OCI-LY7 (cell line): ENCODE measurements at places on chromosomes 12 and 14.

DNA sequence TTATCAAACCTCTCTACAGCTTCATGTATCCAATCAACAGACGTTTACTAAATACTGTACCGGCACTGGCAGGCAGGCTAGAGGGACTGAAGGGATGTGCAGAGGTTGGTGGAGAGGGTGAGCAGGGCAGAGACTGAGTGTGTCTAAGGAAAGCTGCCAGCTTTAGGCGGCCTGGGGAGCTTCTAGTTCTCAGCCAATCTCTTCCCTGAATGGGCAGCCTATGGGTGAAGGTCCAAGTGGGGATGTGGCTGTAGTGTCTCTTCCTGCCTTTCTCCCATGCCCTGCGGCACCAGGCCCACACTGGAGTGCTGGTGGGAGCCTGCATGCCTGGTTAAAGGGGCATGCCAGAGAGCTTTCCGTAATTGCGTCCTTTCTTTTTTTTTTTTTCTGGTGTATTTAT, 239.8 kb downstream of the CACNA1C start:
- no peak for DNase-seq

- DNase-seq: no peak
These were observed 260.1 kb downstream of the C12orf75 start for GRCh38 chr12:105590571-105590970.

GRCh38 chr14:60632257-60632656, 17.0 kb downstream of the SIX1 start:
- no peak for DNase-seq

DNA sequence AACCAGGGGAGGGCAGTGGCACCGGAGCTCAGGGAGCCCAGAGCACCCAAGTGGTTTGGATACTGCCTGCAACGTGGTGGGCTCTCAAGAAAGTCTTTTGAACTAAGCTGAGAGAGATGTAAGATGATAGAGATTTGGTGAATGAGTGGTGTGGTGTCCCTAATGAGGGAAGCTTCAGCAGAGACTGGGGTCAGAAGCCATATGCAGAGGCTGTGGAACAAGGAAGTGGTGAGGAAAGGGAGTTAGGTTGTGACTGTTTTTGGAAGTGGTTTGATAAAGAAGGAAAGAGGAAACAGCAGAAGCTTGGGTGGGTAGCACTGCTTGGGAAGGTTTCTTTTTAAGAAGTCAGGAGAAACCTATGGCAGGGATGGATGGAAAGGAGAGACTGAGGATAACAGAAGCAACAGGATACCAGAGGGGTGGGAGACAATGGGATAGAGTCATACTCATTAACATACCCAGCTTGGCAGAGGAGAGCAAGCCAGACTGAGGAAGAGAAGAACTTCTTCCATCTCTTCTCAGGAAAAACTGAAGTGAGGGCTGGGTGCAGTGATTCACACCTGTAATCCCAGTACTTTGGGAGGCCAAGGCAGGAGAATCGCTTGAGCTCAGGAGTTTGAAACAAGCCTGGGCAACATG, 24.1 kb downstream of the SLC4A8 start:
- DNase-seq: no peak

GRCh38 chr14:52377940-52378339, 63.8 kb downstream of the PTGER2 start:
- peak; percentile 4 for DNase-seq

GRCh38 chr12:32681272-32681671, 2.2 kb downstream of the DNM1L start:
- no peak for DNase-seq

DNA sequence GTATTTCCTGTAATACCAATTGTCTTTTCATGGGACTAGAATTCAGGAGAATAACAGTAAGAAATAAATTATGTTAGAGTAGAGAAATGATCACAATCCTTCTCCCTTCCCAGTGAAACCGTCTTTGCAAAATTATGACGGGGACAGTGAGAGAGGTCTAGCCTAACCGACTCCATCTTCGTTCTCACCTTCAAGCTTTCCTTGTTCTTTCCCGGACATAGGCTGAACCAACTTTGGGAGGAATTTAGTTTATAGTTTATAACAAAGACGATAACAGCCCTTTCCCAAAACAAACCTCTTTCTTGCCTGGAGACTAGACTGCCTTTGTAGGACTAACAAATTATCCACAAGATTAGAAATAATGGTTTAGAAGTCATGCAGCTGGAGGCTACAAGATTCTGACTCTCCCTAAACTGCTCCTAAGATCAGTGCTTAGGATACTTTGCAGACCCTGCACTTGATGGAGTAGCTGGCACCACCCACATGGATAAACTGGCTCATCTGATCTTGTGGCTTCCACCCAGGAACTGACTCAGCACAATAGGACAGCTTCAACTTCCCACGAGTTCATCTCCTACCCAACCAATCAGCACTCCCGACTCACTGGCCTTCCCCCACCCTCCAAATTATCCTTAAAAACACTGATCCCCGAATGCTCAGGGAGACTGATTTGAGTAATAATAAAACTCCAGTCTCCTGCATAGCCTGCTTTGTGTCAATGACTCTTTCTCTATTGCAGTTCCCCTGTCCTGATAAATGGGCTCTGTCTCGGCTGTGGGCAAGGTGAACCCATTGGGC, 521.2 kb upstream of the TBX3 start:
- no peak for DNase-seq

DNA sequence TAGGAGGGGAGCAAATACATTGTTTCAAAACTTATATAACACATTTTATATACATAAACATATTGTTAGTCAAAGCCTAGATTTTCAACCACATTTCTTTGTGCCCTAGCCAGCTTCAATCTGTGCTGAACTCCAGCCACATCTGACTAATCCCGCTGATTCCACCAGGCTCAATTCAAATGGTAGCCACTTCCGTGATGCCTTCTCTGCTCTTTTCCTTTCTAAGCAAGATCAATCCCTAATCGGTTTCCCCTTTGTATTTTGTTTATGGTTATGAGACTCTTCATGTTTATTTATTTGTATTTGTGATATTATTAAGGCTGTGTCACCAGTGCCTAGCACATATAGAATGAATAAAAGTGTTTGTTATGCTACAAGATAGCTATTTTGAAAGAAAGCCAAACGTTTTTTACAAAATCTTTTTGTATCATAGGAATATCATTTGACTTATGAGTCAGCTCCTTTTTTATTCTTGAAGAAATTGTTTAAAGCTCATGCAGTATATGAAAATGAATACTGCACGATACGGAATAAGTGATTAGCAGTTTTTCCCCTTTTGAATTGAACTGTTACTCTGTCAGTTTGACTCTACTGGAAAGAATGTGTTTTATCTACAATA, 110.2 kb downstream of the PLEKHA5 start:
- no peak for DNase-seq

- peak; percentile 7 for DNase-seq
These were observed 101.4 kb upstream of the FKBP4 start for GRCh38 chr12:2693244-2693860.

- peak; percentile 90 for DNase-seq
These were observed 458 bp upstream of the HOXC4 start for GRCh38 chr12:54053003-54053750.

DNA sequence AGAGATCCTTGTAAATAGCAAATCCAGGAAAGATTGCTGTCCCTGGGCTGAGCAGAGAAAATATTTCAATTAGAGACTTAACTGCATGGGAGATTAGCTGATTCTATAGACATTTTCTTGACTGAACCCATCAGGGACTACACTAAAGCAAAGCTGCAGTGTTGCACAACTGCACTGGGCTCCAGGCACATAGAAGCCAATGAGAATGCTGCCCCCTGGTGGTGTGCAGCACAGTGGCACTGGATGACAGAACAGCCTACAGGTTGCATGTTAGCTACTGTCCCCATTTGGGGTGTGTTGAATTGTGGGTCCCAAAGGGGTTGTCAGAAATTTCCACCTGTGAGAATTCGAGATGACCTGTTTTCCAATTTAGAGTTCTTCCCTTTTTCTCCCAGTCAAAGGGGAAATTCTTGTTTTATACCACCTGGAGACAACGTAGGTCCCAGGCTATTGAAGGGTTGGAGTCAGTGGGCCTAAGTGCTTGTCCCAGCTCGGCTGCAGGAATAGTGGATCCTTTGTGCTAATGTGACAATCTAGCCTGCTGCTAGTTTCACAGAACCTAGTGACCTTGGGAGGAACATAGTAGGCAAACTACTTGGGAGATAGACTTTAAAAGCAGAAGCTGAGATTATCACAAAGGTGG, 114.7 kb downstream of the SLC8A3 start:
- DNase-seq: peak; percentile 54

DNA sequence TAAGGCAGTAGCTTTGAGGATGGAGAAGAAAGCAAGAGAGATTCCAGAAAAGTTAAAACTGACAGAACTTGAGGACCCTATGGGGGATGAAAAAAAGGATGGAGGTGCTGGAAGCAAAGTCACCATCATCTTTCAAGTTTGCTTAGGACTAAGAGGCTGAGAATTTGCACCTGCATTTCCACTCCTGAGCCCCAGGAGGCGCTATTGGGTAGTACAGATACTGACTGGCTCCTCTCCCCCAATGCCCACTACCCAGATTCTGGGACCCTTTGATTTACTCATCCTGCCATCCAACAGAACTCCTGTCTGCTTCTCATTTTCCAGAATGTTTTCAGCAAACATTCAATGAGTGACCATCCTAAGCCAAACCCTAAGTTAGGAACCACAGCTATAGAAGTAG, 34.0 kb upstream of the CMKLR1 start:
- no peak for DNase-seq

GRCh38 chr12:22366181-22366580, 31.7 kb upstream of the ST8SIA1 start:
- DNase-seq: no peak

DNA sequence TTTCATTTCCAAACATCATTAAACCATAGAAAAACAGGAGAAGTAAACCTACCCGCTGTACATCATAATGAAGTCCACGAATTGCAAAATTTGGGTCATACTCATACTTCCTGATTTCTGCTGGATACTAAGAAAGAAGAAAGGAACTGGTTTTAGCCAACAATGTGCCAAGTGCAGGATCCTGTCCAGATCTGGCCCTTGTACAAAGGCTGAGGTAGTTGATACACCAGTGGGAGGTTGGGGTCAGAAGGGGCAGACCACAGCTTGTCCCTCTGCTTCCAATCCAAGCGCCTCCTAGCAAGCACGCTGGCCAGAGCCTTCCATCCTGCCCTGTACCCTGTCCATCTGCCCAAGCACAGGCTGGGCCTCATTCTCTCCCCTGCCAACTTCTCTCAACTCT, 34.2 kb downstream of the NT5DC3 start:
- DNase-seq: no peak

DNA sequence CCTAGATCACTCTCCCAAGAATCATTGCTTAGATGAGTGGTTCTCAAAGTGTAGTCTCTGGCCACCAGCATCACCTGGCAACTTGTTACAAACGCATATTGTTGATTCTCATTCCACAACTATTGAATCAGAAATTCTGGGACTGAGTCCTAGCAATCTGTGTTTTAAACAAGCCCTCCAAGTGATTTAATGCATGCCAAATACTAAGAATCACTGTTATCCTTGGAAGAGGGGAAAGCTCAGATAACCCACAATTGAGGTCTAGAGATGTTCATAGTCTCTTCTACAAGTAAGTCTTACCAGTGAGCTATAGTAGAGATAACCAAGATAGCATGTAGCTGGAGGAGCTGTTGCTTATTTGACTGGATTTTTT, 666.6 kb downstream of the DIO2 start:
- no peak for DNase-seq

GRCh38 chr12:116650585-116651087, 87.2 kb downstream of the SPRING1 start:
- no peak for DNase-seq

DNA sequence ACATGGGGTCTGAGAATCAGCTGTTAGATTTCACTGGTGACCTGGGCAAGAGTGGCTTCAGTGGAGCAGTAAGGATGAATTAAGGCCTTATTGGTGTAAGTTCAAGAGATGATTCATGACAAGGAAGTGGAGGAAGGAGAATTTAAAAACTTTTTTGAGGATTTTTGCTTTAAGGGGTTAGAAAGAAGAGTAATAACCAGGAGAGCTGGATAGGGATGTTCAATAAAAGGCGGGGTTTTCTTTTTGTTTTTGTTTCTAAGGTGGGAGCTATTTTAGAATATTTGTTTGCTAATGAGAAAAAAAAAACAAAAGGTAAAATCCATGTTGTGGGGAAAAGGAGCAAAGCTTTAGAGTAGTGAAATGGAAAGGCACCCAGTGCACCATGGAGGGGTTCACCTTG, 15.2 kb upstream of the TUBA1B start:
- DNase-seq: no peak

DNA sequence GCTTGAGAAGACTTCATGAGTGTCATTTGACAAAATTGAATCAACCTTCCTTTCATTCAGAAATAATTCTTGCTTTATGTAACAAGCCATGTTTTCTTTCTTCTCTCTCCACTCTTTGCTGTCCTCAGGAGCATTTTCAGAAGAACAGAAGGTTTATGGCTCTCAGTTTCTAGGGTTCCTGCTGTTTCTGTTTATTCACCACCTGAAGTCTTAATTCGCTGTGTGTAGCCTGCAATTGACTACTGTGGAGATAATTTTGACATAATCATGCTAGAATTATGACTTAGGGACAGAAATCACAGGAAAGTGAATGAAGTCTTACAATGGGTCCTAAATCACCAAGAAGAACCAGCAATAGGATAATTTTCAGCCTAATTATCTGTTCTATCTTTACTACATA, 7.2 kb upstream of the PLEKHG7 start:
- DNase-seq: no peak

- DNase-seq: no peak
These were observed 121.9 kb downstream of the DNAI7 start for GRCh38 chr12:25072906-25073650.

DNA sequence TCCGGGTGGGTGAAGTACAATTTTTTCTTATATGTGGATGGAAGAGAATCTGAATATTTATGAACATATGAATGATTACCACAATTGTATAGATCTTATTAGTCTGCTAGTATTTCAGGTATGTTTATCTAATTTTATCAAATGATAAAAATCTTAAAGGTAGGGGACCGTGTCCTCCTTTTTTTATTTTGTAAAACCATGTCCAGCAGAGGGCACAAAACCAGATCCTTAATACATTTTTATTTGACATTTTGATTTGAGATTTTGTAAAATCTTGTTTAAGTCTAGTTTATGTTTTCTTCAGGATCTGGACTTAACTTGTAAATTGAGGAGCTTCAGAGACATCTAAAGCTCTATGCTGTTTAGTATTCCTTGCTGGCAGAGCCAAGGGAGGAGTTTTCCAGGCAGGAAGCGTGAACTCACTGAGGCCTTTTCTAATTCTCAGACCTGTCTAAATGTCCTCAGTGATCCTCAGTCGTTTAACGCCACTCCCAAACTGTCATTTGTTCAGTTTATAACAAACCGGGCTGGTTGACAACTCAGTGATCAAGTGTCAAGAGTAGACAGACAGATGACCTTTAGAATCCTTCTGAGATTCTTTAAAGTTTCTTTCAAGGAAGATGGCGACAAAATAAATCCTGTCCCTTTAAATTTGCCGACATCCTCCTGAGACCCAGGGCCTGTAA, 263.9 kb downstream of the KTN1 start:
- no peak for DNase-seq

DNA sequence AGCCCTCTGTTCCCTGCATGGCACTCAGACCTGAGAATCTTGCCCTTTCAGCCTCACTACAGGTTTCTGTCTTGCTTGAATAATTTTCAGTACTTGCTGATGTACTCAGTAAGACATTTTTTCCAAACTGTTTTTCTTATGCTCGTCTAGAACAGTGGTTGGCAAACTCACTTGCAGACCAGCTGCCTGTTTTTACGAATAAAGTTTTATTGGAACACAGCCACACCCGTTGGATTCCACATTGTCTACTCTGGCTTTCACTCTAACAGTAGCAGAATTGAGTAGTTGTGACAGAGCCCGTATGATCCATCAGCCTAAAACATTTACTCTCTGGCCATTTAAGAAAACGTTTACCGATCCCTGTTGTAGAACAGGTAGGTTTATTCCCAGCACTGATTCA, 72.8 kb downstream of the FOXN4 start:
- DNase-seq: no peak

GRCh38 chr12:104695453-104696148, 238.9 kb downstream of the CHST11 start:
- peak; percentile 27 for DNase-seq
